ENCODE measurements at places on chromosomes 11 and 22.

DNA sequence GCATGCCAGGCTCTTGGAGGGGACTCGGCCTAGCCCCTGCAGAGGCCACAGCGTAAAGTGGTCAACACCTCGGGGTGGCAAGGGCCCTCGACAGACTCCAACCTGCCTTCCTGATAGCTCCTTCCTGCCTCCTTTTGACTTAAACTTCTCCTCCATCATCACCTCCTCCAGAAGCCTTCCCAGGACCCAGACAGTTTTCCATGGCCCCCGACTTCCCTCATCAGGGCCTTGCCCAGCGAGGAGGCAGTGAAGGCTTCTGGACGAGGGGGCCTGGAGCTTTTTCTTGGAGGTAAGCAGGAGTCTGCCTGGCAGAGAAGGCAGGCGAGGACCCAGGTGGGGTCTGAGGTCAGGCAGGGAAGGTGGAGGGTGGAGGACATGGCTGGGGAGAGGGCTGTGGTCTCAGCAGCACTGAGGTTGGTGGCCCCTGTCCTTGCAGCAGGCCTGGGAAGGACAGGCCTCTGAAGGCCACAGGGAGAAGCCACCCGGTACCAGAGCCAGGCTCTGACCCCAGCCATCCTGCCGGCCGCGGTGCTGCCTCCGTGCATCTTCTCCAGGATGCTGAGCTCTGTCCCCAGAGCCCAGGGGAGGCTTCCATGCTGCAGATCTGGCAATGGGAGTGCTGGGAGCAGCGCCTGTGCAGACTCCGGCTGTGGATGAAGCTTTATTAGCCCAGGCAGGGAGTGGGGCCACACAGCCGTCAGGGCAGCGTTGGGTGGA lies 81.4 kb downstream of the WNT7B start:
- no peak for DNase-seq

DNA sequence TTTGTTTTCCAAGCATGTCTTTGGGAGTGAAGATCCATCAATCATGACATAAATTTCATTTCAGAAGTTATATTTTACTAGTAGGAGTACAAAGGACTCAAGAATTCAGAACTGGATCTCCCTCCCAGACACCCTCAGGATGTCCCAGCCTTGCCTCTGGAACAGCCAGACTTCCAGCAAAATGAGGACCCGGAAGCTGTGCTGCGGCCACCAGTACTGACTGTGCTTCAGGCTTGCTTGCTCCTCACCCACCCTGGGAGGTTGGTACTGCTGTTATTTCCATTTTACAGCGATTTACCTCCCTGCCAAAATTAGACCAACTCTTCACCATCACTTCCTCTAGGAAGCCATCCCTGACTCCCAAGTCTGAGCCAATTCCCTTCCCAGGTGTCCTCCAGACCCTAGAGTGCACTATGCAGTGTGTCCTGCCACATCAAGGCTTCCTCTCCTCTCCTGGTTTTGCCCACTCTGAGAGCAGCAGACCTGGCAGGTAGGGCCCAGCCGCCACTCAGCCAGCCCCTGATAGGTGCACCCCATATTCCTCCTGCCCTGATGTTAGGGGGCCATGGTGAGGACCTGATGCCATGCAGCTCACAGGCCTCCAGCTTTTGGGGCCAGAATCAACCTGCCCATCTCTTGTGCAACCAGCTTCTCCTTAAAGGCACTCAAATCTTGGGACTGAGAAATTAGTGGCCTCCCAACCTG lies 47.3 kb upstream of the WNT7B start:
- DNase-seq: no peak

DNA sequence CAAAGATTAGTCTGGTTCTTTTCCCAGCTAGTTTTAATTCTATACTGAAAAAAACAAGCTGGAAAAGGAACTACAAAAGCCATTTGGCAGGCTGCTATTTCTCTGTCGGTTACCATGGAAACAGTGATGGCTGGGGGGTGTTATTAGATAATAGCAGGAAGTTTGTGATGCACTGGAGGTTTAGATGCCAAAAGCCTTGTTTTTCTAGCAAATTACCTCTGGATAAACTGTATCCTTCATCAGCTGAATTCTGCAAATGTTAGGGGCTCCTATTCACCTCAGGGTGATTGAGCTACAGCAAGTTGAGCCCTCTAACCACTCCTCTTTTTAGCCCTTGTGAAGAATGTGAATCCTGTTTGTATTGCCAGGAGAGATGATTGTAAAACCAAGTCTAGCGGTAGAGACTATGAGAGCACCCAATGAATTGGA lies 25.2 kb downstream of the ALKBH3 start:
- no peak for DNase-seq

- no peak for DNase-seq
These were observed 28.0 kb downstream of the ARHGAP1 start for GRCh38 chr11:46672381-46672839.

DNA sequence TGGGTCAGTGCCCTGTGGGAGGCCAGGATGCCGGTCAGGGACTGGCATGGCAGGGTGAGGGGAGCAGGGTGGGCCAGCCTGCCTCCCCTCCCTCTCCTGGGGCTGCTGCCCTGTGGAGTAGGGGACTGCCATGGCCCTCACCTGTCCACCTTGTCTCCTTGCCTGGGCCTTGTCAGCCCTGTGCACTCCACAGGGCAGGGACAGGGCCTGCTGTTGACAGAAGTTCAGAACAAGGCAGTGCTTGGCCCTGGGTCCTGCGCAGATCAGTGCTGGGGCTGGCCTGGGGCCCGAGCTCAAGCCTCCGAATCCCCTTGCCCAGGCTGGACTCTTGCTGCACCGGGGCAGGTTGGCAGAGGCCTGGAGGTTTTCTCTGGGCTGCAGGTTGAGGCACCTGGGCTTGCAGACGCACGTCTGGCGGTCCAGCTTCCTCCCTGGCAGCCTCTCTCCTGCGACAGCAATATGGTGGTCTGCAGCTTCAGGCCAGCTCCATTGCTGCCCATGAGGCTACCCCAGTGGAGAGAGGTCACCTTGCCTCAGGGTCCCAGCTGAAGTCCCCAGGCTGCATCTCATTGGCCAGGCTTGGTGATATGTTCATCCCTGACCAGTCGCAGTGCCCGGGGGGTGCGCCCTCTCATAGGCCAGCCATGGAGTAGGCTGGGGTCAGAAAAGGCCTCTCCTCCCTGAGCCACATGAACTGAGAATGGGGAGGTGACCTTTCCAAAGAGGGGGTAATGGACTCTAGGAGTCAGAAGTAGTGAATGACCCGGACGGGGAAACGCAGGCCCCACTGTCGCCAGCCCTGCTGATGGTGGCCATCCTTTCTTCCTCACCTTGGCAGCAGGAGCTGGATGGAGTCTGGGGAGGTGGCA lies 21.5 kb upstream of the CHKA start:
- no peak for DNase-seq

DNA sequence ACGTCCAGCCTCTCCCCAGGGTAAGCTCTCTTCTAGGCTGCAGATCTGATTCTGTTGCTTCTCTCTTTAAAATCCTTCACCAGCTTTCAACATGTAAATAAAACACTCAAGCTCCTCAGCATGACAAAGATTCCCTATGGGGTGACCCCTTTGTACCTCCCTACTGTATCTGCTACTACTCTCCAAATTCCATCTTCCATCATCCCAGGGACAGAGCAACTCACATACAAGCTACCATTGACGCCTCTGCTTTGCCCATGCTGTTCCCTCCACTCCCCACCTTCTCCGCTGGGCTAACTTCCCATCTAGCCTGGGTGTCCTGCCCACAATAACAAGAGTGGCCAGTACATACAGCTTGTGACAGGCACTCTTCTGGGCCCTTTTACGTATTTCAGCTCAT lies 207.5 kb upstream of the ZBED5 start:
- no peak for DNase-seq

DNA sequence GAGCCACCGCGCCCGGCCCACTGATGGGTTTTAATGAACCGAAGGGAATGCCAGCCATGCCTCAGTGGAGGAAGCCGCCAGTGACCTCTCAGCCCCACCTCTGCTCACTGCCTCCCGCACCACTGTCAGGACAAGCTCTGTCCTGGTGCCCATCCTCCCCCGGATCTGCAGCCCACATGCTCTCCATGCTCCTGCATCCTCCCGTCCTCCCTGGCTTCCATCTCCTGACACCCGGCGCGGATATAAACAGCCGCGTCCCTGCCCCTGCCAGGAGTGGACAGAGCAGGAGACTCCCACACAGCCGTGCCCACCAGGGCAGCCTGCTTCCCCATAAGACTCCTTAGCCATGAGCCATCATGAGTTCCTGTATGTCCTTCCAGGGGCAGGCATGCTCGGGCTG lies 26.9 kb downstream of the MACROD1 start:
- no peak for DNase-seq

DNA sequence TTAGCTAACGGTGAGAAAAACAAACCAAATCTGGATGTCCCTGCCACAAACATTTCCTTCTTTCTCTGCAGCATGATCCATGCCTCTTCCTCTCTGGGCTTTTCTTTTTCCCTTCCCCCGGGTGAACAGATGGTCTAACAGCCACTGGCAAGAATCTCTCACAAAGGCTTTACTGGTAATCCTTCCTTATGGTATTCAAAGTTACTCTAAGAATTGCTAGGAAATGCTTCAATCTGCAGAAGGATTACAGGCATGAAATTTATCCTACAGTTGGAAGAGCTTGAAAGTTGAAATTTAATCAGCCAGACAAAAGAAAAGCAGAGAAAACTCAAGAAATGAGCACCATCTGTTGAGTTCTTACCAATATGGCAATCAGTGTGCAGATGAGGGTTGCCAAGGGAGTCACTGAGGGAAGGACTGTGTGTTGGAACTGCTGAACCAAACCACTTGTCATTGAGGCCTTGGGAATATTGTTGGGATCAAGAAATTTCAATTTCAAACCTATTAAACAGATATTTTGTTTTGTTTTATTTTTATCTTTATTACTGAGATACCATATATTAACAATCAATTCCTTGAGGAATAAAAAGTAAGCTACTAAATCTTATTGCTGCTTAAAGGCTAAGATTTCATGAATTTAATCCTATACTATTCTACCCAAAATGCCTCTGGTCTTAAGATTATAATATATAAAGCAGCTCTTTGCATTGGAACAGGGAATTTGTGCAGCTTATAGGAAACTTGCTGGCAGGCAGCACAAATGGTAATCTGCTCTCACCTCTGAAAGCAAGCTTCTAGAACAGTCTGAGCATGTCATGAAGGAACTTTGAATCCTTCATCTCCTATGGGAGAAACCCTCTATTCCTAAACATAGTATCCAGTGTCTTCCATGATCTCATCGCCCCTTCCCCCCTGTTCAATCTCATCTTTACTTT lies 29.7 kb upstream of the NDUFC2 start:
- DNase-seq: no peak

GRCh38 chr22:38415046-38415445 lies 40.0 kb downstream of the KCNJ4 start:
- no peak for DNase-seq

- DNase-seq: no peak
These were observed 11.6 kb downstream of the TST start for GRCh38 chr22:37007651-37008050.

DNA sequence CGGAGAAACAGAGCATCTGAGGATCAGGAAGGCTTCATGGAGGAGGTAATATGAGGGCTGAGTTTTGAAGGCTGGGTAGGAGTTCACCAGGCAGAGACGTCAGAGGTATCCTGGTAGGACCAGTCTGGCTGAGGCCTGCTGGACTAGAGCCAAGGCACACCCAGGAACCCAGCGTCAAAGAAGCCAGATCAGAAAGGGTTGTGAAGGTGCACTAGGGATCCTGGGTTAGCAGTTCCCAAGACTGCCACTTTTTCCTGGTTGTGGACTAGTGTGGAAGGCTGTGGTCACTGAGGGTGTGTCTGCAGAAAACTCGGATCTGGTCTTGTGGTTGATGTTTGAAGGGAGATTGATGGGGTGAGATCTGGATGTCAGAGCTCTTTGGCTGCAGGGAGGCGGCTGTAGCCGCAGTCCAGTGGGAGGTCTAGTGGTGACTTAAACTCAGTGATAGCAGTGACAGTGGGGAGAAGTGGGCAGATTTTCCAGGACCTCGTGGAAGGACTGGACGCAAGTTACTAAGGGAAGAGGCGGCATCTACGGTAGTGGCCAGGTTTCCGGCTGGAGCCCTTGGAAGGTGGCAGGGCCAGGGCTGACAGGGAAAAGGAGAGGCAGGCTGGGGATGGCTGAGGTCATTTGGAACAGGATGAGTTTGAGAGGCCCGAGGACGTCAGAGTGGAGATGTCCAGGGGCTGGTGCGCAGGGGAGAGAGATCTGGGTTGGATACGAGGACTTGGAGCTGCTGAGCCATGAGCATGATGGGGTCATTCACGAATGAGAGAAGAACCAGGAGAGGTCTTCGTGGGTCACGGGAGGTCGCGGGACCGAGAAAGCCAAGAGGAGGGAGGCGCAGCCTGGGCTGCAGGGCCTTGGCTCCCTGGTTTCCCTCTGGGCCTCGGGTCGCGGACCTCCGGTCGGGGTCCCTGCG lies 10.9 kb downstream of the RELA start:
- DNase-seq: no peak

- no peak for DNase-seq
These were observed 621.2 kb downstream of the METTL15 start for GRCh38 chr11:28729339-28729738.

GRCh38 chr11:63862923-63863322 lies 24.0 kb downstream of the MARK2 start:
- DNase-seq: no peak

DNA sequence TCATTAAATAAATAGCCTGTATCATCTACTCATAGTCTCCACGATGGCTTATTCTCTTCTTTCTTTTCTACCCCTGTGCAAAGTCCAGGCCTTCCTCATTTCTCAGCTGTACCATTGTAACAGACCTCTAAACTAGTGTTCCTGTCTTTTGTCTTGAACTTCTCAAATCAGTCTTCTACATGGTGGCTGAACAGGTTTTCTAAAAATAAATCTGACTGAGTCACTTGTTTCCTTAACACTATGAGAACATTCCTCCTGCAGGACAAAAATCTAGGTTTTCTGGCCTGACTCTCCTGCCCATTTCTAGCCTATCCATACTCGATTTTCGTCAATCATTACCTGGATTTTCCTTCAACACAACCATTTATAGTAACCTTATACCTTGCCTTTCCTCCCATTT lies 1080.8 kb upstream of the TENM4 start:
- no peak for DNase-seq

DNA sequence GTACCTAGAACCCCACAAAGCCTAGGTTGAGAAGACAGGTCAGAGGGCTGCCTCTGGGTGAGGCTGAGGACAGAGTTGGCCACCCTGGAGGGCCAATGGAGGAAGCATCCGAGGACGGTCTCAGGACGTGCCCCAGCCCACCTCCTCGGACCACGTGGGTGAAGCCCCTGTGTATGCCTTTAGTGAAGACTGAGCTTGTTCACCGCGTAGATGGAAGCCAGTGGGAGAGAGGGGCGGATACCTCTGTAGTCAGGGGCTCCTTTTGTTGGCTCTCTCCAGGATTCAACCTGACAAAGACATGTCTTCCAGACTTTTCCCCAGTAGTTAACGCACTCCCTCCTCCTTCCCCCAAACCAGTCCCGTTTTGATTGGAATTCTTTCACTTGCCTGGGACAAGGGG lies 110.7 kb downstream of the ZBTB16 start:
- no peak for DNase-seq

- no peak for DNase-seq
These were observed 100.0 kb downstream of the GRIK4 start for GRCh38 chr11:120611581-120611980.

GRCh38 chr11:74332291-74332690 lies 20.9 kb upstream of the P4HA3 start:
- DNase-seq: no peak

GRCh38 chr22:16965560-16965959 lies 42.5 kb downstream of the GAB4 start:
- no peak for DNase-seq

- no peak for DNase-seq
These were observed at the start of gene LARGE1 for GRCh38 chr22:33920197-33920540. Gene LARGE1 (minus strand): TSS chr22:33920476.

GRCh38 chr11:104663190-104664140 lies 234.8 kb downstream of the CASP12 start:
- no peak for DNase-seq

GRCh38 chr11:96469776-96470175 lies 80.0 kb downstream of the JRKL start:
- DNase-seq: no peak

All from stimulated activated CD8-positive, alpha-beta memory T cell treated with anti-CD3 and anti-CD28 coated beads, Interleukin-4, amount 100 ng/mL, for 1 hour (primary cell).